ENCODE measurements at places on chromosomes 2 and 18.

DNA sequence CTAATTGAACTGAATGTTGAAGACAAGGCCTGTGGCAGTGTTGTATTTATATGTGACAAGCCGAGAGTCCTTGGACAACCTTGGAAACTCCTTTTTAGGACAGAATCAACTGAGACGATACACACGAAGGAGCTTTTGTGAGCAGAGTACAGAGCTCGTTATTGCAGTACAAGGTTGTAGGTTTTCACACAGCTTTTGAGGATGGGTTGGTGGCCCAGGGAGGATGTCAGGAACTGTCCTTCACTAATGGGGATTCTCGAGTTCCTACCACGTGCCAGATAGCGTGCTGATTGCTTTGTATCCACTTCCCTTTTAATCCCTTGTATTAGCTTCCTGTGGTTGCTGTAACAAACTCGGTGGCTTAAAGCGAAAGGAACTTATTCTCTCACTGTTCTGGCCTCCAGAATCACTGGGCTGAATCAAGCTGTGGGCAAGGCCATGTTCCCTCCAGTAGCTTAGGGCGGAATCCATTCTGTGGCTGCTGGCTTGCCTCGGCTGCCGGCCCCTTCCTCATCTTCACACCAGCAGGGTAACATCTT is 20.2 kb downstream of the INPP4A start:
- no peak for DNase-seq

- DNase-seq, result no peak
Measured at GRCh38 chr2:11819235-11819729, 72.8 kb downstream of the LPIN1 start.

GRCh38 chr2:710867-711665 is 33.9 kb upstream of the TMEM18 start:
- DNase-seq, result no peak

DNA sequence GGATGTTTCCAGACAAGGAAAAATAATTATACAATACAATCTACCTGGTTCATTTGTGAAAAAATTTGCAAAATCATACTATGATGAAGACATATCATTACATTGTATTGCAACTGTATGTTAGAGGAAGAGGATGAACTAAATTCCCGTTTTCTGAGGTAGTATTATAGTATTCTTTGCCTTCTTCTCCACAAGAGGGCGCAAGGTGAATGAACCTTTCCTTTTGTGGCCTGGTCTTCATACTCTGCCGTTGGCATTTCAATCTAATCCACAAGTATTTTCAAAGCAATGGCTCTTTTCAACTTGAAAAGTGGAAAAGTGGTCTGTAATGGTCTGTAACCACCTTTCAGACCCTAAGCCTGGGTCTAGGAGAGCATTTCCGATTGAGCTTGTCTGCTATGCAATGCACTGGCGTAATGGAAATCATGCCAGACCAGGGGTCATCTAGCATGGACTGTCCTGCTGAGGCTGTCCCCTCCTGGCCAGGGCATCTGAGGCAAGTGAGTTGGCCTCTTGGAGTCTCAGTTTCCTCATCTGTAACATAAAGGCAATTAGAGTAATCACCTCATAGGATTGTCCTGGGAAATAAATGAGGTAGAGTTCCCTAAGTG is 30.8 kb upstream of the ZNF396 start:
- peak; percentile 85 for DNase-seq

DNA sequence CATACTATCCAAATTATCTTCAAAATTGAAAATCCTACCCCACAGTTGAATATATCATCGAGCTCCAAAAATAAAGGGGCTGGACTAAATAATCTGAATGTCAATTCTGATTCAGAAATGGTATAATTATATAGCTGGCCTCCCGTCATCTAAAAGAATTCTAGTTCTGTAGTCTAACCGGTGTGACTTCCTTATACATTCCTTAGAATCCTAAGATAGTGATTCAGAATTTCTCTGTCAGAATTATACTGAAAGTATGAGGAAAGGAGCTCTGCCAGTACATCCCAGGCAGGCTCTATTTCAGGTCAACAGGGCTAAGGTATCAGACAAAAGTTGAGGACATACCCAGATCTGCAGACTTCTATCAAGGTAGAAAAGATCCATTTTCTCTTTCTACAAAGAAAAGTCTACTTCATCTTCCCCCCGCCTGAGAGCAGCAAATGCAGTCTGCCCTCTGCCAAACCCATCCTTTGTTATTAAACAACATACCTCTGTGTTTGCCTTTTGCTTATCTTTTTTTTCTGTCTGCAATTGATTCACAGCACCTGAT is 128.5 kb downstream of the METTL4 start:
- peak; percentile 35 for DNase-seq

DNA sequence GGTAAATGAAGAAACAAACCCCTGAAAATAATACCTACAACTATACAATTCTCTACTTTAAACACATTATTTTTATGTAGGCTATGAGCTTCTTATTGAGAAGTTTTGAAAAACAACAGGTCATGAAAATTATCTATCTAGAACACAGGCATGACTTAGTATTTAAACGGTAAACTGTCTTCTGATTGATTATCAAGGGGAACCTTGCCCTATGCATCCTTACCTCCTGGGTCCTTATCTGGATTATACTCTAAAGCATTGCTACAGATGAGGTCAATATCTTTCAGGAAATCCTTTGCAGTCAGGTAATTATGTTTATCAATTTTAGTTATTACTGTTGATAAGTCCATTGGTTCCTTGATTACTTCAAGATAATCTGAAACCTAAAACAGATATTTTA is 144.3 kb downstream of the ATAD2B start:
- no peak for DNase-seq

- no peak for DNase-seq
Measured at GRCh38 chr2:168529900-168530561, 74.0 kb downstream of the CERS6 start.

DNA sequence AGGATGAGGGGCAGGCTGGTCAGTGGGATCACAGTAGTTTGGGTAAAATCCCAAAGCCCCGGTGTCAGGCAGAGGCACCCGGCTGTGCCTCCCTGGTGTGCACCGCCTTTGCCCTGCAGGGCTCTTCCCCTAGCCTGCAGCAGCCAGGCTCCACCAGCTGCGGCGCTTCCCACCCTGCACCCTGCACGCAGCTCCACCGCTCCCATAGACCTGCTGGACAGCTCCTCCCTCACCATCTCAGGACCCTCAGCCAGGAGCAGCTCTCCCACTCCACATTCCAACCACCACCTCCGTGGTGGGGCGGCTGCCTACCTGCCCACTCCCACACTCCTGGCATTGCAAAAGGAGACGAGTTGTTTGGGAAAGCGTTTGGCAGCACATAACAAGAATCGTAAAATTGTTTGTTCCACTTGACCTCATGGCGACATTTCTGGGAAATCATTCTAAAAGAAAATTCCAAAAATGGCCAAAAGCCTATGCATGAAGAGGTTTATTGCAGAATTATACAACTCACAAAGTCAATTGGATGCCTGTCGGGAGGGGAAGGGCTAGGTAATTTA is 287.4 kb upstream of the HDAC4 start:
- DNase-seq, result no peak

- DNase-seq, result no peak
Measured at GRCh38 chr18:78510091-78510490, 469.5 kb upstream of the SALL3 start.

DNA sequence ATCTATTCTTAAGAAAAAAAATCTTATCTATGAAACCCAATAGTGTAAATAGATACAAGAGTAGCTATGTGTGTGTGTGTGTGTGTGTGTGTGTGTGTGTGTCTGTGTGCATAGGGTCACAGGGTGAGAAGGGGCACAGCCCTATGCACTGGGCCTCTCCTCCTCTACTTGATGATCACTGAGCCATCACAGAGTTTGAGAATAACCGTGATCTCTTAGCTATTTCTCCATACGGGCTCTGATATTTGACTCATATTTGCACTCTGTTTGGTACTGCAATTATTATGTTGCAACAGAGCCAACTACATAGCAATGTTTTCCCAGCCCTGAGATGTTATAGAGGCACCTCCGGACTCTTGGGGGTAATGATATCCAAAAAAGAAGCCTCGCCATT is 28.8 kb upstream of the SLC40A1 start:
- no peak for DNase-seq

DNA sequence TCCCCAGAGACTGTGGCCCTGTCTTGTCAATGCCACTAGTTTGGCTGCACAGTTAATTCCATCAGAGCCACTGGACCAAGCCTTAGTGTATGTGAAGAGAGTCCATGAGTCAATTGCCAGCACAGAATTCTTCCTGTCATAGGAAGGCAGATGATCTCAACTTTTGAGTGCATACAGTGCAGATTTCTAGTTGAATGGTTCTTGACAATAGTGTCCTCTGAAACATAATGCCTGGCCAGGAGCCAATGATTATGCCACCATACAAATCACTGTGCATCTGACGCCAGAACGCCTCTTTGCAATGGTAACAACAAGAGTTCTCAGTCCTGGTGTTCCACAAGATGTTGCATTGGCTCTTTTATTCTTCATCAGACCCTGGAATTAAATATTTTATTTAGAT is 7.1 kb downstream of the NEUROD1 start:
- no peak for DNase-seq

GRCh38 chr2:149087751-149088150 is 49.3 kb downstream of the LYPD6B start:
- DNase-seq, result no peak

GRCh38 chr2:225112362-225113126 is 70.3 kb upstream of the DOCK10 start:
- no peak for DNase-seq

DNA sequence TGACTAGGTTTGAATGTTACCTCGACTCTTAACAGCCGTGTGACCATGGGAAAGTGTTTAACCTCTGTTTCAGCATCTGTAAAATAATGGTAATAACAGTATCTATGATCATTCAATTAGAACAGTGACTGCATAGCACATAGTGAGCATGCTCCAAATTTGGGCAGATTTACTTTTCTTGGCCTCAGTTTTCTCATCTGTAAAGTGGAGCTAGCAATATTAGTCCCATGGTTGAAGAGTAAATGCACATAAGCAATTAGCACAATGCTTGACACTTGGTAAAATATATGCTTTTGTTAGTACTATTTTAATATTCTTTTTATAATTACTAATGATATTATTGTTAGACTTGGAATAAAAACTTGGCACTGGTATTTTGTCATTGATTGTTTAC is 66.4 kb upstream of the TANC1 start:
- no peak for DNase-seq

DNA sequence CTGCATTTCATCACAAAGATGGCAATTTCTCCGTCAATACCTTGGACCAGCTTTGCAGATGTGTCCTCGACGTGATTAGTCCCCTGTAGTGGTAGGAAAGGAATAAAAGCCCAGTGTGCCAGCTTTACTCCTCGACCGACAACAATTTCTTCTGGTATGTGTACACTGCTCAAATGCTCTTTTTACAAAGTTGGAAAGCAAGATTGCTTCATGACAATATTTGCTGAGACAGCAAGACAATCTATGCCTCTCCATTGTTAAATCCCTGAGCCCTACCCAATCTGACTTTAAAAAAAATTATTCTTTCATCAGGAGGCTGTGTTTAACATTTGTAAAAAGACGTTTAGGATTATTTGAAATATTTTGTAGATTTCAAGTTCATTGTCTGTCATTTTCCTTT is 27.6 kb upstream of the ZEB2 start:
- DNase-seq, result no peak

DNA sequence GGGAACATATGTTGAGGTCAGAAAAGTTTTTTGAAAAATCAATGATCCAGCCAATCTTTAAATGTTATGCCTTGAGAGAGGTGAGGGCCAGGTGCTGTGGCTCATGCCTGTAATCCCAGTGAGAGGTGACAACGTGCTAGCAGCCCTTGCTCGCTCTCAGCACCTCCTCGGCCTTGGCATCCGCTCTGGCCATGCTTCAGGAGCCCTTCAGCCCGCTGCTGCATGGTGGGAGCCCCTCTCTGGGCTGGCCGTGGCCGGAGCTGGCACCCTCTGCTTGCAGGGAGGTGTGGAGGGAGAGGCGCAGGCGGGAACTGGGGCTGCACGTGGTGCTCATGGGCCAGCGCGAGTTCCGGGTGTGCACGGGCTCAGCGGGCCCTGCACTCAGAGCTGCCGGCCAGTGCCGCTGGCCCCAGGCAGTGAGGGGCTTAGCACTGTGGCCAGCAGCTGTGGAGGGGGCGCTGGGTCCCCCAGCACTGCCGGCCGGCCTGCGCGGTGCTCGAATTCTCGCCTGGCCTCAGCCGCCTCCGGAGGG is 61.1 kb downstream of the CCDC195 start:
- DNase-seq, result no peak

DNA sequence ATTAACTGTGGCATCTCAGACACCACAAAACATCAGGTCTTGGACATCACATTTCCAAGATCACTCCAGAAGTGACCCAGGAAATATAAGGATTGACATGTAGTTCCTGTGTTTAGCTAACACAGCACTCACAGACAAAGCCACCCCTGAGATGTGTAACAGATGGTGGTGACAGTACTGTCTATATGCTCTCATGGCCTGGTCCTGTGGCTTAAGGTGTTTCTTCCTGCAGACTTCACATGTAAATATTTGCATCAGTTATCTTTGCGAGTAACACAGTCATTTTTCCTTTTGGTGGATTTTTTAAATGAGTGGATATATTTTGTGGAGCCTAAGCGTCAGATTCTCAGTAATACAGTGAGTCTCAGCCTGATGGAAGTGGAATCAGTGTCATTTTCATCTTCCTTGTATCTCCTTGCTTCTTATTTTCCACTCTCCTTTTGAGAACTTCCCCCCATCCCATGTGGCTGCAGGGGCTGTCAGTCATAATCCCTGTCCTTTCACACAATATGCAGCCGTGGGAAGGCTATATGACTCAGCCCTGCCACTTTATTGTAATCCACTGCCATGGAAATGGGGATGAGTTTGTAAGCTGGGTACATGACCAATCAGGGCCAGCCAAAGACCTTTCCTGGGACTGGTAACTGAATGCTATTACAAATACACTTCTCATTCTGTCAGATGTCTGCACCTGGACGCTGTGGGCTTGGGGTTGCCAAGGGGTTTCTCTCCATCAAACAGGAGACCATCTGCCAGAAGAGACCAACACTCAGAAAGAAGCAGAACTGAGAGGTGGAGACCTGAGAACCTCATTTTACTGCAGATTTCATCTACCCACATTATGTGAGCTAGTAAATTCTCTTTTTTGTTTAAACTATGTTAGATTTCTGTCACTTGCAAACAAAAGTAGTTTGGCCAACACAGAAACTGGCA is 74.3 kb downstream of the ICOS start:
- no peak for DNase-seq

- no peak for DNase-seq
Measured at GRCh38 chr2:27071990-27072830, 756 bp upstream of the OST4 start.

GRCh38 chr2:235168174-235168979 is 216.6 kb downstream of the SH3BP4 start:
- DNase-seq, result no peak

- DNase-seq, result no peak
Measured at GRCh38 chr2:96542357-96542977, 5.9 kb downstream of the ARID5A start.

- DNase-seq, result no peak
Measured at GRCh38 chr2:237939251-237939650, 27.6 kb upstream of the UBE2F start.

GRCh38 chr2:26018184-26019055 is 15.5 kb upstream of the RAB10 start:
- peak; percentile 97 for DNase-seq
